ENCODE measurements at places on chromosomes 1 and 21. TPM values are rescaled to one million over a fixed set of nuclear protein-coding genes. Genes with fewer than 3 reads are reported as not detected.

DNA sequence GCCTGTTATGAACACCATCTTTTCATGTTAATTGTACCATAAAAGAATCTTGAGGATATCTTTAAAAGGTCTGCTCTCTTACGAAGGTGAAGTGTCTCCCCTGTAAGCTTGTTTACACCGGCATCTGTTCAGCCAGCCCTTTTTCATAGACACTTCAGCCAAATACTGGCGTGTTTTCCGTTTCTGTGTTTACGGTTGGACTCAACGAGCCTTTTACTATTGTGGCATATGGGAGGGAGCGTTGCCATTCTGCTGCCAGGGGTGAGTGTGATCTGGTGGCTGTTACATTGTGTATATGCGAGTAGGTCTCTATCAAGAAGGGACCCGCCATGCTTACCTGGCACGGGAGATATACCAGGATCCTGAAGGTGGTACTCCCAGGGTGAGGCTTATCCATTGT lies 433.8 kb downstream of the CAMTA1 start:
- peaks cover 16% of the 10 kb centered on the region for H3K4me1 ChIP-seq
- no peak for DNase-seq
- no peaks in the 10 kb centered on the region for H3K36me3 ChIP-seq
- no peak overlapping the region for H3K4me3 ChIP-seq
- H3K27ac ChIP-seq = no peak overlapping the region

Gene CYP4Z1
- total RNA-seq = not detected

DNA sequence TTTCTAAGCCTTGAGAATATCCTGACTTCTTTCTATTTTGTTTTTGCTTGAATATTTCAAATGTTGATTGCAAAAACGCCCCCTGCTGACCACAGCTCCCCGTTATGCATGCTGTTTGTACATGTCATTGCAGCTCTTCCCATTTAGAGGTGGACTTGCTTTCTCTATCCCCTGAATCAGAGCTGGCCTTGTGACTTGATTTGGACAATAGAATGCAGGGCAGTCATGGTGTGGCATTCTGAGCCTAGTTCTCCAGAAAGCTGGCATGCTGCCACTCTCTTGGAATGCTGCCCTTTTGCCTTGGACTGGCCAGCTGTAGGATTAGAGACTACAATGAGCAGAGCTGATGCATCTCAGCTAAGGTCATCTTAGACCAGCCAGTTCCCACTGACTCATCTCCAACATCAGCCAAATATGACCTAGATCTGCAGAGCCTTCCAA lies 1561.5 kb downstream of the MRPL39 start:
- no peaks in the 10 kb centered on the region for H3K27me3 ChIP-seq
- H3K36me3 ChIP-seq = no peaks in the 10 kb centered on the region
- H3K4me3 ChIP-seq = no peak overlapping the region
- DNase-seq = no peak
- H3K4me1 ChIP-seq = no peaks in the 10 kb centered on the region

DNA sequence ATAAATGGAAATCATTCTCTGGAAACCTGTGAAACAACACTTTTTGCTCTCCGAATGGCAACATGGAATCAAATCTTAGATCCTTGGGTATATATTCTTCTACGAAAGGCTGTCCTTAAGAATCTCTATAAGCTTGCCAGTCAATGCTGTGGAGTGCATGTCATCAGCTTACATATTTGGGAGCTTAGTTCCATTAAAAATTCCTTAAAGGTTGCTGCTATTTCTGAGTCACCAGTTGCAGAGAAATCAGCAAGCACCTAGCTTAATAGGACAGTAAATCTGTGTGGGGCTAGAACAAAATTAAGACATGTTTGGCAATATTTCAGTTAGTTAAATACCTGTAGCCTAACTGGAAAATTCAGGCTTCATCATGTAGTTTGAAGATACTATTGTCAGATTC lies 45.7 kb downstream of the PTGFR start:
- H3K4me3 ChIP-seq = no peak overlapping the region
- H3K27me3 ChIP-seq = no peaks in the 10 kb centered on the region
- H3K4me1 ChIP-seq = no peaks in the 10 kb centered on the region
- DNase-seq = no peak

DNA sequence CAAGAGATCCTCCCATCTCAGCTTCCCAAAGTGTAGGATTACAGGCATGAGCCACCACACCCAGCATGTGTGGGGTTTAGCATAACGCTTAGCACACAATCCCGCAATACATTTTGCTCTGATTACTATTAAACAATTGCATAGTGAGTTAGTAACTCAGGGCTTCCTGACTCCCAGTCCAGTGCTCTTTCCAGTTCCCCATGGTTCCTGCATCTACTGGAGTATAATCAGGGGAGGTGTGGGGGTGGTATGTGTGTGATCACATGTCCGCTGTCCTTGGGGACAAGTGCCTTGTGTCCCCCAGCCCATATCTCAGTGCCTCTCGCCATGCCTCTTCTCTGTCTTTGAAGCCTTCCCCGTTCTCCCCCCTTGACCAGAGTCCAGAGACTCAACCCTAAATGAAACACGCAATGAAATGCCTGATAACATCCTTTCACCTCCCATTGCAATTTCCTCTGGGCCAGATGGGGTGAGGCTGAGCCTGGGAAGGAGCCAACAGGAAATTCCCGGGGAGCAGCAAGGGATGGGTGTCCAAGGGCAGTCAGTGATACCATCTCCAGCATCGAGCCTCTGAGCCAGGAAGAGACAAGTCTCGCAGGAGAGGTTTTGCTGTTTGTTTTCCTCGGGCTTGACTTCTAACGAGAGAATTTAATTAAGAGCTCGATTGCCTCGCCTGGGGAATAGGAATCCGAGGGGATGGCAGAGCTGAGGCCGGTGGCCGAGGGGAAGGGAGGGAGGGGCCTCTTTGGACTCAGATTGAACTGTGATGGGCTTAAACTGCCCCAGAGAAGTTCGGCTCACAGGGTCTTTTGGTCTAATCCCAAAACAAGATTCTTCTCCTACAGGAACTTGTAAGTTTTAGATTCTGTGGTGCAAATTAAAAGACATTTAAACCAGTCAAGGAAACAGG lies 7.7 kb upstream of the HTR1D start:
- peaks cover 7% of the 10 kb centered on the region for H3K4me1 ChIP-seq
- no peaks in the 10 kb centered on the region for H3K27me3 ChIP-seq
- H3K4me3 ChIP-seq = no peak overlapping the region
- peak; percentile 18 for DNase-seq
- H3K27ac ChIP-seq = no peak overlapping the region

Gene GLRX2
- total RNA-seq = 41.9 TPM

DNA sequence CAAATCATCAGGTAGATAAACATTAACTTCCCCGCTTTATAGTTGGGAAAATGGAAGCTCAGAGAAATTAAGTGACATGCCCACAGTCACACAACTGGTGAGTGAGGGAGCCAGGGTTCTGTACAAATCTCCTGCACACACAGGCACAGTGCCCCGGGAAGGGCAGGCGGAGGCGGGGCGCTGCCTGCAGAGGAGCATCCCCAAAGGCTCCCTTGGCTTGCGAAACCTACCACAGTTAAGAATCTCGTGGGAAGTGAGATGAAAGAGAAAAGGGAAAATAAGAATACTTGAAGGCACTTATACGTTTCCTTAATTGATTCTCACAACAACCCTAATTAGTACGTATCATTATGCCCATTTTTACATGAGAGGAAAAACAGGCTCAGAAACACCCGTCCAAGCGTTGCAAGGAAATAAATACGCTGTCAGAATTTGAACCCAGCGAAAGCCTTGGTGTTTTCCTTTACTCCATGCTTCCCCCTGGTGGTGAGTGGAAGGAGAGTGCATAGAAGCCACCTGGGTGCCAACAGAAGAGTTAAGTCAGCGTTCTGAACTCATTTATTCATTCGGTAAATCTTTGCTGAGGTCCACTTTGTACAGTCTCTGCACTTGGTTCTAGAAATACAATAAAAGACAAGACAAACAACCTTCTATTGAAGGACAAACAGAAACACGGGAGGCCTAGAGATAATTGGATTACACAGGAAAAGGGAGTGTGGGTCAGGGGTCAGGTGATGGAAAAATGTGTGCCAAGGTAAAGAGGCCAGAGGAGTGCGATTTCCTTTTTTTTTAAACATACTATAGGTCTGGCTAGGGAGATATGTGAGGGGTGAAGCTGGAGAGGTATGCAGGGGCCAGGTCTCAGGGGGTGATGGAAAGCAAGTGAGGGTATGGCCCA lies 28.4 kb downstream of the ACP6 start:
- no peaks in the 10 kb centered on the region for H3K36me3 ChIP-seq
- no peak overlapping the region for H3K4me3 ChIP-seq
- H3K4me1 ChIP-seq = no peaks in the 10 kb centered on the region
- H3K27ac ChIP-seq = no peak overlapping the region
- DNase-seq = no peak

DNA sequence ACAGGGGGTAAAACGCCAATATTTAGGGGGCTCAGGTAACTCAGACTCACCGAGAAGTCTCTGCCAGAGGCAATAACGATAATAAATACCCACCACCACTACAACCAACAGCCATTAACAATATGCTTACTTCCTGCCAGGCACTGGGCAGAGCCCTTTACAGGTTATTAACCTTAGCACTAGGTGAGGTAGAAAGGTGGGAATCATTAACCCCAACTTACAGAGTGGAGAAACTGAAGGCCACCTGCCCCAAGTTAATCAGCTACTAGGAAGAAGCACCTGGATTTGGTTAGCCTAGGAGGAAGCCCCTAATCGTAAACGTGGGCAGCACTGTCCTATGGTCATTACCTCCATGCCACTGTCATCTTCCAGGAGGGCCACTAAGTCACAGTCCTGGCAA lies 110.0 kb downstream of the UBR4 start:
- no peaks in the 10 kb centered on the region for H3K27me3 ChIP-seq
- no peak overlapping the region for H3K4me3 ChIP-seq
- peaks cover 98% of the 10 kb centered on the region for H3K36me3 ChIP-seq
- DNase-seq = no peak
- H3K27ac ChIP-seq = no peak overlapping the region

DNA sequence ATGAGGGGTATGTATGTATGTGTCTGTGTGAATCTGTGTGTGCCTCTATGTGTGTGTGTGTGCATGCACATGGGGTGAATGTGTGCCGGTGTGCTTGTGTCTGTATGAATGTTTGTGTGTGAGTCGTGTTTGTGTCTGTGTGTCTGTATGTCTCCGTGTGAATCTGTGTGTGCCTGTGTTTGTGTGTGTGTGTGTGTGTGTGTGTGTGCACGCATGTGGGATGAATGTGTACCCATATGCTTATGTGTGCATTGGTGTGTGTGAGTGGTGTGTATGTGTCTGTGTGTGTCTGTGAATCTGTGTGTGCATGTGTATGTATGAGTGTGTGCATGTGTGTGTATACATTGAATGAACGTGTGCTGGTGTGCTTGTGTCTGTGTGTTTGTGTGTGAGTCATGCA lies 88.9 kb downstream of the MATN1 start:
- H3K4me3 ChIP-seq = no peak overlapping the region
- H3K4me1 ChIP-seq = no peaks in the 10 kb centered on the region
- no peaks in the 10 kb centered on the region for H3K27me3 ChIP-seq

DNA sequence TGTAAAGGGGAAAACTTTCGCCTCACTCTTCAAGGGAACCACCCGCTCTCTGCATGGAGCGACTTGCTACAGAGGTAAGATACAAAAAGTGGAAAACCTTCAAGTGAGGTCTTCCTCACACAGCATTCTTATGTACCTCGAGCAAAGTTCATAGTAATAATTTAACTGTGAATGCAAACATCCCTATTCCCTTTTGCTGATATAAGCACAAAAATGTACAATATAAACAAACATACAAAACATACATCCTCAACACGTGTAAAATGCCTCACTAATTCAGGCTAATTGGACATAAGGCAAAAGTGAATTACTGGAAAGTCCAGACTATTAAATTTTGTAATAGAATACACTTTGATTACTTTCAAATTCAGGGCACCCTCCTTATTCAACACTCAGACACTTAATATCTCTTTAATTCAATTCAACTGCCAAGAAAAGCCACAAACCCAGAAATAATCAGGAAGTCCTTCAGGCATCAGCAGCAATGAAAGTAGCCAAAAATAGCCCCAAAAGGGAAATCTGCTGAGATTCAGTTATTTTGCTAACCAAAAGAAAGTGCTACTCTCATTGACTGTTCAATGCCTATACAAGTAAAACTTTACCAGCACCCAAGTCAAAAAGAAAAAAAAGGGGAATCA lies 15.2 kb upstream of the LMX1A start:
- H3K36me3 ChIP-seq = no peaks in the 10 kb centered on the region
- H3K27ac ChIP-seq = no peak overlapping the region
- H3K4me3 ChIP-seq = no peak overlapping the region
- no peak for DNase-seq

GRCh38 chr1:145706086-145706664 lies 993 bp downstream of the PDZK1 start:
- H3K4me3 ChIP-seq = no peak overlapping the region
- H3K36me3 ChIP-seq = no peaks in the 10 kb centered on the region
- H3K27me3 ChIP-seq = no peaks in the 10 kb centered on the region
- peaks cover 38% of the 10 kb centered on the region for H3K4me1 ChIP-seq

DNA sequence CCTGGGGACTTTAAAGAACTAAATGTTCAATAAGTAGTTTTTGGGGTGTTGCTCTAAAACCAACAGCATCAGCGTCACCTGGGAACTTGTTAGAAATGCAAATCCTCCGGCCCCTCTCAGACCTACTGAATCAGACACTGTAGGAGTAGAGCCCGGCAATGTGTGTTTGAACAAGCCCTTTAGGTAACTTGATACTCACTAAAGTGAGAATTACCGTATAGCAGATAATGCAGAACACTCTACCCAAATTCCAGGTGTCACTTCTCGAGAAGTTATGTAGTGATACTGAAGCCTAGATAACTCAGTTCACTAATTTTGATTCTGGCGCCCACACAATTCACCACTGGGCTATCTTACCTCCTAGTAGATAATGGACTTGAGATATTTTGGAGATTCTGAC lies 3.7 kb upstream of the DPT start:
- H3K27me3 ChIP-seq = no peaks in the 10 kb centered on the region
- H3K36me3 ChIP-seq = no peaks in the 10 kb centered on the region
- no peak overlapping the region for H3K4me3 ChIP-seq
- no peaks in the 10 kb centered on the region for H3K4me1 ChIP-seq

GRCh38 chr1:162726555-162726954 lies 63.9 kb upstream of the HSD17B7 start:
- peaks cover 19% of the 10 kb centered on the region for H3K4me1 ChIP-seq
- peaks cover 4% of the 10 kb centered on the region for H3K36me3 ChIP-seq
- no peak overlapping the region for H3K4me3 ChIP-seq
- DNase-seq = no peak

DNA sequence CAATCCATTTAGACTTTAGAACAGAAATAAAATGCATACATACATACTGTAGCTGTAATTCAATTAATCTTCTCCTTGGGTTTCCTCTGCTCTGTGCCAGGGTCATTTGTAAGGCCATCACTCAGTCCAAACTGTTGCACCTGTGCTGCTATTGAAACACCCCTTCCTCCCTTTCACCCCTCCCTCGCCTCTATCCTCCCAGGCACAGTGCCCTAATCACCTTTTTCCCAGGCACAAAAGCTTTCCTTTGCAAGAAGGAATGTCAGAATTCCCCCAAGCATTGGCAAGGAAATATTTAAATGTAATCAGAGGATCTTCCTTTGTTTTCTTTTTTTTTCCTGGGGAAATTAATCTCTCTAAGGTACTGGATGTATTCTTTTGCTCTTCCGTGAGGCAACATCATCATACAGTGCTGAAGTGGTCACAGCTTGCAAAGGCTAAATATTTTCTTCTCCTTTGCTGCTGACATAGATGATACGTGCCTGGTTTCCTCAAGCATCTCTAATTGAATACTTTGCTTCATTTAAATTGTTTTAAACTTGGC lies 339.3 kb upstream of the NR5A2 start:
- H3K36me3 ChIP-seq = no peaks in the 10 kb centered on the region
- H3K27me3 ChIP-seq = no peaks in the 10 kb centered on the region
- no peak for DNase-seq

Gene RNF223
- total RNA-seq = not detected

Gene TOR1AIP1
- 50.6 TPM for total RNA-seq
